ENCODE measurements at places on chromosomes 5 and 9. TPM values are rescaled to one million over a fixed set of nuclear protein-coding genes. Genes with fewer than 3 reads are reported as not detected.
A peak's percentile ranks its signal among the peaks of the same experiment; 100 is the strongest.

CYSRT1 gene
- 4.4 TPM for total RNA-seq

GRCh38 chr9:2872250-2872930 lies 28.5 kb upstream of the PUM3 start:
- DNase-seq, result peak; percentile 31

DNA sequence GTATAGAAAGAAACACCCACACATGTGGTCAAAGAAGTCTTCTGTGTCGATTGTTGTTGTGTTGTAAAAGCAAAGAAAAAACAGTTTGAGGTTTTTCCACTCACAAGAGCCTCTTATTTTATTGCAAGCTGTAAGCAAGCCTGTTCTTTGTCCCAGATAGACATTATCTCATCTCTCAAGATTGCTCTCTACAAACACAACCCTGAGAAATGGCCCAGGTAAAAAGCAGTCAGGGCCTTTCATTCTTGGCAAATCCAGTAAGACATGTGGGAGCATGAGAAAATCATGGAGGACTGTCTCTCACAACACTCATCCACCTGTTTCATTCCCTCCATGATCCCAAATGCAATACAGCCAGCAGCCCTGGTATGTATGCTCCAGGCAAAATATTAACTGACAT lies 286.6 kb upstream of the POU5F2 start:
- DNase-seq, result no peak

GRCh38 chr9:135259273-135259672 lies 171.8 kb downstream of the OLFM1 start:
- no peak for DNase-seq
